ENCODE measurements at places on chromosomes 11 and 22.

- DNase-seq: no peak
These were observed 1339.3 kb downstream of the TBC1D22A start for GRCh38 chr22:48101704-48102103.

- no peak for DNase-seq
These were observed 15.6 kb downstream of the OVCH2 start for GRCh38 chr11:7690648-7691047.

DNA sequence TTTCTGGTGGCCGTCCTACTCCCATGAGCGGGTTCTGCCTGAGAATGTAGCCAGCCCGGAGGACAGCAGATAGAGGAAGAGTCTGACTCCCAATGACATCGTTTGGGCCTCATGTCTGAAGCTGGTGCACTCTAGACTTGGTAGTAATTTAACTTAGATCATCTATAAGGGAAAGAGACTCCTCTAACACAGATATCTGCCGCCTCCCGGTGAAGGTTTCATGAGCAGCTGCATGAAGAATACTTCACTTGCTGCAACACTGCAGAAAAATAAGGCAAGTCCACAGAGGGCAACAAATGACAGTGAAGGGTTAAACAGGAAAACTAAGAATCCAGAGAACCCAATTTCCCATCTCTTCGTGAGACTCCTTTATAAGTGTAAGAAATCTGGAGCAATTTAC is 5.9 kb upstream of the ARL2 start:
- DNase-seq: no peak

DNA sequence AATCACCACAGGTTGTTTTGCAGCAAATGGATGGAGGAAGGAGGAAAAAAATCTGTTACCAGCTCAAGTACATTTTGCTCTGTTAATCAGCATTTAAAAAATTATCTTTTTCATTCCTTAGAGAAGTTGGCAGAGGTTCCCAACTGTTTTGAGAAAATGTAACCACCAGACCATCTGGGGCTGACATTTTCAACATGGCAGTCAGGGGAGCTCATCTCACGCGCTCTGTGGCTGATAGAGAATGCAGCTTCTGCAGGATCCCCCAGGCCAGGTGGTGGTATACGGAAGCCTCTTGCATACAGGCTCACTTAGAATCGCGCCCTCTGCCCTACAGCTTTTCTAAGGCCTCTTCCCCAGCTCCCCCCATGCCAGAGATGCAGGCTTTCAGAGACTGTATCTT is 68.0 kb upstream of the OPCML start:
- no peak for DNase-seq

GRCh38 chr11:65791719-65792213 is 4.9 kb downstream of the OVOL1 start:
- no peak for DNase-seq

DNA sequence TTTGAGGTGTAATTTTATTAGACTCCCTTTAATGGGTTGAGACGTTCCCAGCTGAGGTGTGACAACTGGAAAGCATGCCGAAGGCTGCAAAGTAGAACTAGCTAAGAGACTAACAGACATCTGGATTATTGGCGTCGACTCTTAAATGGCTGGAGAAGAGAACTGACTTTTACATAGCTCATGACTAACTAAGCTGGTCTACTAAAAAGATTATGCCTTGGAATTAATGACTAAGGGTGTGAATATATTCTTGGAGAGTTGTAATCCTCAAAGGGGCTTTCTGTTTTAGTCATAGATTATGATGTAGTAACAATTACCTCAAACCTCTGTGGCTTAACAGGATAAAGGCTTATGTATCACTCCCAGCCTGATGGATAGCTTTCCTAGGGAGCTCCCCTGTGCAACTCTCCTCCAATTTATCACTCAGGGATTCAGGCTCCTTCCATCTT is 39.5 kb upstream of the SLC5A12 start:
- DNase-seq: no peak

DNA sequence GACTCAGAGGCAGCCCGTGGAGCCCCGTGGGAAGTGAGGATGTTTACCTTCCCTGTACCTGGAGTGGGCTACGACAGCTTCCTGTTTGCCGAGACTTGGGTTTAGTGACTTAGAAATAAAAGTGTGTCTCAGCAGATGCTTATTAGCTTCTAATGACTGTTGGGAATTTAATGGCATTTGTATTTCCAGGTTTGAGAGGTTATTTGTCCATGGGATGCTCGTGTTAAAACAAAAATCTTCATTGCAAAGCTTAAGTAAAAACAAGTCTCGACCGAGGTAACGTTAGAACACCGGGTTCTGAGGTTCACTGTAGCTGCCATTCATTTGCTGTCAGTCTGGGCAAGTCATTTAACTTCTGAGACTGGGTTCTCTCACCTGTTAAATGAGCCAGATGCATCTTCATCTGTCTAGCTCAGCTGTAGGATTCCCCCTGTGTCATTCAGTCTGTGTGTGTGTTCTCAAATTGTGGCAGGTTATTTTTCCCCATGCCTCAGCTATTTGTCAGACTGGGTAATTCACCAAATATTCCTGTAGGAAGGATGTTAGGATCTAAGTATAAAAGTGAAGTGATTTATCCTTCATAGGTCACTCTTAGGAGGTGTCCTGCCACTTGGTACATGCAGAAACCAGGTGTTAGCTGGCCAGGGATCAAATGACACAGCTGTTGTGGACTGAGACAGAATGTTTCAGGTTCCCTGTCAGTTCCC is 791 bp downstream of the EI24 start:
- no peak for DNase-seq

- DNase-seq: no peak
These were observed 67.7 kb downstream of the TBC1D22A start for GRCh38 chr22:46829941-46830715.

DNA sequence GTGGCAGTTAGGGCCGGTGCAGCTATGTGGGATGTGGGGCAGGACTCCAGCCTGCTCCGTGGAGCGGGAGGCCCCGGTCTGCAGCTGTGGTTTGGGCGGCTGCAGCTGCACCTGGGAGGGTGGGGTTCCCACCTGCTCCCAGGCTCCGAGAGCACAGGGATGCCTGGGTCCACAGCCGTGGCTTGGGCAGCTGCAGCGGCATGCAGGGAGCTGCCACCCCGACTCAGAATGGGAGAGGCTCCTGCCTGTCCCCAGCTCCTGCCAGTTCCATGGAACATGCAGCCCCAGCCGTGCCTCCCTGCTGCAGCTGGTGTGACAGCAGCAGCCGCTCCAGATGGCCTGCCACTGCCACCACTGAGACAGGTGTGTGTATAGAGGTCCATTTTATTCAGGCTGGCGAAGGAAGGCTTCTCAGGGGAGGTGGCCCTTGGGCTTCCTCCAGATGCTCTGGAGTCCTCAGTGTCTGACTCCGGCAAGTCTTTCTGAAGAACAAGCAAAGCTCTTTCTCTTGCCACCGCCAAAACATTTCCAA is 21.8 kb upstream of the UPK3A start:
- DNase-seq: no peak

DNA sequence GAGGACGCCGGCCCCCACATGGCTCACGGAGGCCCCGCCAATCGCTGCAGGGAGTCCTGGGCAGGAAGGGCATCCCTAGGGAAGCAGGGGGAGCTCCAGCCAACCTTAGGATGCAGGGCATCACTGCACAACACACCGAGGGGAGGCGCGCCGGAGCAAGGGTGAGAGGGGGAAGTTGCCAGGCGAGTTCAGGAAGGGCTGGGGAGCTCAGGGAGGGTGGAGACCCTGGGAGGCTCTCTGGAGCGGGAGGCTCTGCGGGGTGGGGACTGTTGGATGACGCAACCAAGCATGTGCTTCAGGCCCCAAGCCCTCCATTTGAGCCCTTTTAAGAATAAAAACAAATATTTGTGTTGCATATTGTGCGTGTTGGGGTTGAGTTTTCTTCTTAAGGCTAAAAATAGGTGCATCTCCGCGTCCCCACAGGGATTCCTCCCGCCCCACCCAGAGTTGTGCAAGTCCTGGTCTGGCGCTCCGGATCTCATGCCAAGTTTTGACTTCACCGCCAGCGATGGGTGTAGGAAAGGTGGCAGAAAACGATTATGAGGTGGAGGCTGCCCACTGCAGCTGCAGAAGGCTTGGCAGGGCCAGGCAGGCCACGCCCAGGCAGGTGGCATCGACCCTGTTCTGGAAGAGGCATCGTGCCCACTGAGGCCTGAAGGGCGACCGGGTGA is 65.2 kb downstream of the WNT7B start:
- no peak for DNase-seq

DNA sequence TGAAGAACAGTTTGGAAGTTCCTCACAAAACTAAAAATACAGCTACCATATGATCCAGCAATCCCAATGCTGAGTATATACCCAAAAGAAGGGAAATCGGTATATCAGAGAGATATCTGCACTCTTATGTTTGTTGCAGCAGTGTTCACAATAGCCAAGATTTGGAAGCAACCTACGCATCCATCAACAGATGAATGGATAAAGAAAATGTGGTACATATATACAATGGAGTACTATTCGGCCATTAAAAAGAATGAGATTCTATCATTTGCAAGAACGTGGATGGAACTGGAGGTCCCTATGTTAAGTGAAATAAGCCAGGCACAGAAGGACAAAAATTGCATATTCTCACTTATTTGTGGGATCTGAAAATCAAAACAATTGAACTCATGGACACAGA is 46.5 kb downstream of the XRRA1 start:
- DNase-seq: no peak

DNA sequence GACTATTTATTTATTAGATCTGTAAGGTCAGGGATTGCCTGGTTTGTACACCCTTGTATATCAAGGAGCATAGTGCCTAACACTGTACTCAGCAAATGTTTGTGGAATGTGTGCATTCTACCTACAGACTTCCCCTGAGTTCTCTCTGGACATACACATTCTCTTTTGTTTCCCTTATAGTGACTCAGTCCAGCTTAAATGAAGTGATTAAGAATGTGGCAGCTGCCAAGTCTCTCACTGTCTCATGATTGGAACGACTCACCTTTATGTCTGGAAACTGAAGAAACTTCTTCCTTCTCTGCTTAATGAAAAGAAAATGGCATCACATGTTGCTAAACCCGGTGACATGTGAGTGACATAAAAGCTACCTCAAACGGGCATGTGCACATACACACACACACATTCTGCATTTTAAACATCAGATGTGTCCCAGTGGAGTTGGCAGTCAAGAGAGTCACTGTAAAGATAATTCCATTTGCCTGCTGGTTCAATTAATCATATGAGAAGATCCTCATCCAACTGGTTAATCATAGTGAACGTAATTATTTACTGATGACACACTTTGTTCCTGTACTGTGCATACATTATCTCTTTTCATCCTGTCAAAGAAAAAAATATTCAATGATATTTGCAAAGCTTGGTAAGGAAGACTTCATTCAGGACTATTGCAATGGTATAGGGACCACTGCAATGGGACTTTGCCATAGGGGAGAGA is 42.8 kb downstream of the GLYAT start:
- DNase-seq: no peak

GRCh38 chr11:126824035-126824607 is 176.4 kb downstream of the KIRREL3 start:
- DNase-seq: no peak

GRCh38 chr22:37566329-37566837 is 6.1 kb downstream of the CDC42EP1 start:
- DNase-seq: no peak

GRCh38 chr11:35815556-35816315 is 128.1 kb upstream of the LDLRAD3 start:
- DNase-seq: no peak

DNA sequence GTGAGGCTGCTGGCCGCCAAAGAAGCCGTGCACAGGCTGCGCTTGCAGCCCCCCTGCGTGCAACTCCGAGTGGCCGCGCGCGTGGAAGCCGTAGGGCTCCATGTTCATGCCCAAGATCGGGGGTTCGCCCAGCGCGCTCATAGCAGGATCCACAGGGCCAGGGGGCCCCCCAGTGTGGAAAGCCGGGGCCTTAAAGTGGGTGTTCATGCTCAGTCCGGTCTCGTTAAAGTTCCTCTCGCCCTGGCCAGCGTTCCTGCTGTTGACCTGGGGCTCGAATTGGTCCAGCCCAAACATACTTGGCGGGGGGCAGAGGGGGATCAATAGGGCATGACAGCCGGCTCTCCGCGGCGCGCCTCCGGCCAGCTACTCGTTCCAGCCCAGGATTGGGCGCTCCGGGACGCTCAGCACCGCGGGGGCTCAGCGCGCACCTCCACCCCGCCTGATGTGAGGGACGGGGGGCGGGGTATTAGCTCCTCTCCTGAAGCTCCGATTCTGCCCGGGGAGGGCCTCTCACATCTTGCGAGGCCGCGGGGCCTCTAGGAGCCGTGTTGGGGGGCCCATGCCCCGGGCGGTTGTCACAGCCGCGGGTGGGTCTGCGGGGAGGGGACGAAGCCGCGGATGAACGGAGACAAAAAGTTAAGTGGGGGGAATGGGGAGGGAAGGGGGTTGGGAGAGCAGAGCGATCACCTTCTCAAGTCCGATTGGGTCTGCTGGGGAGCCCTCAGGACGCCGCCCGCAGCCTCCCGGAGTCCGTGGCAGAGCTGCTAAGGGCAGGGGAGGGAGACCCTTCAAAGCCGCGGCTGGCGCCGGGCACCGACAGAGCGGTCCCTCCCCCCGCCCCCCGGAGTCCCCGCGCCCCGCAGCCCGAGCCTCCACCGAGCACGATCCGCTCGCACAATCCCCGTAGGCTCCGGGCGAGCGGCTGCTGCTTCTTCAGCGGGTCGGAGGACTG is 1.0 kb downstream of the MN1 start:
- no peak for DNase-seq

GRCh38 chr22:40997520-40997919 is 46.3 kb downstream of the RBX1 start:
- no peak for DNase-seq

GRCh38 chr11:44029977-44030911 is 17.5 kb upstream of the ACCSL start:
- no peak for DNase-seq

DNA sequence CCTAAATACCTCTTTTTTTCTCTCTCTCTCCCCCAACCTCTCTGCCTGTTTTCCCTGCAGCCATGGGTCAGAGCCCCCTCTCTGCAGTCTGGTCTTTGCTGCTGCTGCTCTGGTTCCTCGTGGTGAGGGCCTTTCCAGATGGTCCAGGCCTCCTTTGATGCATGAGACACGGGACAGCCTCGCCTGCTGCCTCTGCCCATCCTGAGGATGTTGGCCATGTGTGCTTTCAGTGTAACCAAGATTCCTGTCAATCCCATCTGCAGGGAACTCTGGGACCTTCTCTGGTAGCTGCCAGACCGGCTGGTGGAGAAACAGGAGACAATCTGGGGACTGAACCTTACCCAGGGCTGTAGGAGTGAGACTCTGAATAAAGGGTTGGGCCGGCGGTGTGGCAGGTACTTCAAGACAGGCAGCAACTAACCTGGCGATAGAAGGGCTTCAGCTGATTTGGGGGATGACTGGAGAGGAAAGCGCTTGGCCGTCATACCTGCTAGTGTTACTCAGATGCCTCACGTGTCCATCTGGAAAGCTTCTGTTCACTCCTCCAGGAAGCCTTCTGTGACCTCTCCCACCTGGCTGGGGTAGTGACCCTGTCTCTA is 7.1 kb downstream of the CHRNA10 start:
- DNase-seq: no peak

- DNase-seq: peak; percentile 96
These were observed 937 bp upstream of the EFEMP2 start for GRCh38 chr11:65873318-65874156.

DNA sequence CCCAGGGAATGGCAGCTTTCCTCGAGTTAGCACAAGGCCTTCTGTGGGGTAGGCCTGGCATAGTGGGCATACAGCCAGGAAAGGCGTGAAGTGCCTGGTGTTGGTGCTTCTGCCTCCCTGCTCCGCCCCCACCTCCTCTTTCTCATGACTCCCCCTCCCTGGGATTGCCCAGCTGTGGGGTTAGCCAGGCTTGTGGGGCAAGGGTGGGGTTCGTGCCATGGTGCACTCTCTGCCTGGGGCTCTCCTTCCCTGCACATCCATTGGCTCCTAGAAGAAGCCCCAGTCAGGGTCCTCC is 236.8 kb upstream of the NCAM1 start:
- DNase-seq: no peak
